ENCODE measurements at places on chromosomes 3 and 15. TPM values are rescaled to one million over a fixed set of nuclear protein-coding genes. Genes with fewer than 3 reads are reported as not detected.
A peak's percentile ranks its signal among the peaks of the same experiment; 100 is the strongest.

Gene PLAAT1
- total RNA-seq = not detected

Gene ACSBG1
- total RNA-seq = 0.52 TPM

Gene ACVR2B
- total RNA-seq = 10.4 TPM

Gene GRM7
- total RNA-seq = not detected

Gene CADPS
- not detected for total RNA-seq

Gene NANOGP8
- not detected for total RNA-seq

Gene CLSTN2
- total RNA-seq = not detected

Gene PRKAR2A
- 38.8 TPM for total RNA-seq

Gene CHSY1
- total RNA-seq = 76.3 TPM

DNA sequence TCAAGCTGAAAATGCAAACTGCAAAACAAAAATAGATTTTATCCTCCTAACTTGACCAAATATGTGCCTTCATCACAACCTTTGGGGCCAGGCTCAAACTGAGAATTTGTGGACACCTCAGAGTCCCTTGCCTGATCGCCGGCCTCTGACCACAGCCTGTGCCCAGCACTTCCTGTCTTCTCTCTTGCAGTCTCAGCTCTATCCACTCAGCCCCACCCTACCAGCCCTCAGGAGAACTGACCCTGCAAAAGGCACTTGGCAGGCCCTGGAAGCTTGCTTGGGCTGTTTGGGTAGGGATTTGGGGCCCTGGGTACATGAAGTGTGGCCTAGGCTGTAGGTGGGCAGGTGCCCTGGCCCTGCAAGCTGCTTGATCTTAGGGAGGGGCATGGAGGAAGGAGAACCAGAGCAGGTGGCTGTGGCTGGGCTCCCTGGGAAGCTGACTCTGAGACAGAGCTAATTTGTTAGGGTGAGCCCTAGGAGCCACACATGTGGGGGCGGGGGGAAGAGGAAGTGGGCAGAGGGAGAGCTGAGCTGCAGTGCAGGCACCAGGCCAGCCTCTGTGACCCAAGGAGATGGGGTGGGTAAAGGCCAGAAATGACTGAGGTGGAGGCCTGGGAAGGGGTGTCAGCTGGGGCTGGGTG lies 8.6 kb downstream of the CLEC3B start:
- DNase-seq = peak; percentile 13

DNA sequence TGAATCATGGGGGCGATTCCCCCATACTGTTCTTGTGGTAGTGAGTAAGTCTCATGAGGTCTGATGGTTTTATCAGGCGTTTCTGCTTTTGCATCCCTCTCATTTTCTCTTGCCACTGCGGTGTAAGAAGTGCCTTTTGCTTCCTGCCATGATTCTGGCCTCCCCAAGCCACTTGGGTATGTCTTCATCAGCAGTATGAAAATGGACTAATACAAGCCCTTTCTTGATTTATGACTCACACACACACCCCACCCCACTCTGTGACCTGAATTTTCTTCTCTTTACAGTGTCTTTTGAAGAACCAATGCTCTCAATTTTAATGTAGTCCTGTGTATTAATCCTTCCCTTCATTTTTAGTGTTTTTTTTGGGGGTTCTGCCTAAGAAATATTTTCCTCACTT lies 244.8 kb downstream of the PLCL2 start:
- DNase-seq = no peak

- no peak for DNase-seq
Observed at GRCh38 chr3:34851137-34851536, 788.2 kb upstream of the ARPP21 start.

- no peak for DNase-seq
Observed at GRCh38 chr3:143464850-143465249, 345.3 kb downstream of the CHST2 start.

- no peak for DNase-seq
Observed at GRCh38 chr3:150216041-150216811, 191.9 kb upstream of the TSC22D2 start.

DNA sequence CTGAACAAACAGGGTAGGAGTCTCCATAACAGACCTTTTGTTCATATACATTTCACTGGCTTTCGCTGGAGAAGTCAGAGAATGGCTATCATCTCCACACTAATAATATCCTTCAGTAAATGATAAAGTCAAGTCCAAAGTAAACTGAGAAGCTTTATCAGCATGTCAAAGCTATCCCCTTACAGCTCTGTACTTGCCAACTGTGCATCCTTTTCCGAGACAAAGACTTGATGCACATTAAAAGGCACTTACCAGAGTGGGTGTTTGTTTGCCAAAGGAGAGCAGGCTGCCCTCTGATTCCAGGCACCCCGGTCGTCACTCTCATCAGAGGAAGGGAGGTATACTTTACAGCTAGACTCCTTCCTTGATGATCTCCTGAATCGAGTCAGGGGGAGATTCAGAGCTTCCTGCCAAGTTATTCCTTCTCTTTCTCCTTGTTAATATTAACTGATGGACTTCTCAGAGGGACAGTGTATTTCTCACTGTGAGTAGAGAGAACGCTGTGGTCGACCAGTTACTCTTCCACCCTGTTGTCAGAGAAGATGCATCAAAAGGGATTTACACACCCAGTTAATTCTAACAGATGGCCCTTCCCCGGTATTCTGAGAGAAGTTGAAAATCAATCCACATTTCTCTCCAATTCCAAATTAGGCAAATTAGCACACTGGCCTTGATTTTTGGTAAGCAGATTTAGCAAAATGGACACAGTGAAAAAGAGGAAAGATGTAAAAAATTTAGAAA lies 504.7 kb upstream of the NR2F2 start:
- DNase-seq = no peak

GRCh38 chr15:33194237-33194636 lies 277 bp downstream of the FMN1 start:
- no peak for DNase-seq

DNA sequence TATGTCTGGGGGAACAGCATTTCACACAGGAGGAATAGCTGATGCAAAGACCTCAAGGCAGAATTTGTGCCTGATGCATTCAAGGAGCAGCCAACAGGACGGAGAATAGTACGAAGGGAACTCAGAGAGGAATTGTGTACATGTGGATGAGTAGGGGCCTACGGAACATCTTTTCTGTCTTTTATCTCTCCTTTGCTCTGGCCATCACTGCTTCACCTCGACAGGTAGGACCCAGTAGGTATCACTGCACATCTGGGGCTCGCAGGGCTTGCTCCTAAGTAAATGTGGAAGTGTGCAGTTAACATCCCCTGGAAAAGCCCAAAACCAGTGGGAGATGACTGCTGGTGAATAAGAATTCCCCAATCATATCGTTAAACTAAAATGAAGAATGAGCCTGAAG lies 56.4 kb upstream of the POU1F1 start:
- DNase-seq = no peak

GRCh38 chr3:13088028-13089006 lies 15.1 kb upstream of the IQSEC1 start:
- no peak for DNase-seq

GRCh38 chr15:58348095-58348812 lies 83.5 kb upstream of the LIPC start:
- DNase-seq = no peak

DNA sequence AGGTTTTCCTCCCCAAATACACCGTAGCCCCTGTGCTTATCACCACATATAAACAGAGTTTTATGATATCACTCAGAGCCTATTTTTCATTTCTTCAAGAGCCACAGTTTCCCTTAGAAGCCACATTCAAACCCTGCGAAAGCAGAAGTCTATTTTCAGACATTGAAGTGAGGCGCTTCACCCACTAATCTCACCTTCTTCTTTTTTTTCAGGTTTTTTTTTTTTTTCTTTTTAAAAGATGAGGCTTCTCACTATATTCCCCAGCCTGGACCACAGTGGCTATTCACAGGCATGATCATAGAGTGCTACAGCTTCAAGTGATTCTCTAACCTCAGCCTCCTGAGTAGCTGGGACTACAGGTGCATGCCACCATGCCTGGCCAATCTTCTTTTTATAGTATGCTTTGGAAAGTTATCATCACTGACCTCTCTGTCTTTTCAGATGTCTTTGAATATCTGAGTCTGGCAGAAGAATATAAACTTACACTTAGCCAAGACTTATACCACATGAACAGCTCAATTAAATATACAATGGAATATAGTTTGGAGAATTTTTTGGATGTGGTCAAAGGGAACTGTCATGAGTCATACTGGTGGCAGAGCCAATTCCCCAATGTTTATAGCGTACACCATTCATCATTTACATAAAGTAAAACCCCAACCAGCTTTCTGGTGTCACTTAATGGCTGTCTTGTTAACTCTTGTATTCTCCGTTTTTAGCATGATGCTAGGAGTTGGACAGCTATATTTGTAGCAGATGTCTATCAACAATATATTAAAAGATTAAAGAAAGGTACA lies 59.7 kb upstream of the CCDC50 start:
- DNase-seq = no peak

DNA sequence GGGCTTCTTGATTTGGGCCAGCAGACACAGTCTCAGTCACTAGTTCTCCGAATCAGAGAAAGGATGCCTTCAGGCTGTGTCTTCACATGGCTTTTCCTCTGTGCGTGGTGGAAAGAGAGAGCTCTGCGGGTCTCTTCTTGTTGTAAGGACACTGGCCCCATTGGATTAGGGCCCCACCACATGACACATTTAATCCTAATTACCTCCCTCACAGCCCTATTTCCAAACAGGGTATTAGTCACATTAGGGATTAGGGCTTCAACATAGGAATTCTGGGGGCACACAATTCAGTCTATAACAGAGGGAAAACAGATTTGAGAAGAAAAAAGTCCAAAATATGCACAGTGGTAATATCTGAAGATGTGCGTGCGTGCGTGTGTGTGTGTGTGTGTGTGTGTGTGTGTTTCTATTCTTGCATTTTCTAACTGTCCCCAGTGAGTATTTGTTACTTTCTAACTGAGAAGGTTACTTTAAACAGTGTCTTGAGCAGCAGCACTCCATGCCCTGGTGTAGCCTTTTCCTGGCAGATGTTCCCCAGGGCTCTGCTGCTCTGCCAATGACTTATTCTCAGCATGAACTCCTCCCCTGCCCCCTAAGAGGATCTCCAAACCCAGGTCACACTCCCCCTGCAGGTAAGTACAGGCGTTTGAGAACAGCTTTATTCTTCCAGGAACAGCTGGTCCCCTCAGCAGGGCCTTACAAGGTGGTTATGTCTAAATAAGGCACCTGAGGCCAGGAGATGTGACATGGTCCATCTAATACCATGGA lies 72.9 kb downstream of the RPL39L start:
- DNase-seq = peak; percentile 29

DNA sequence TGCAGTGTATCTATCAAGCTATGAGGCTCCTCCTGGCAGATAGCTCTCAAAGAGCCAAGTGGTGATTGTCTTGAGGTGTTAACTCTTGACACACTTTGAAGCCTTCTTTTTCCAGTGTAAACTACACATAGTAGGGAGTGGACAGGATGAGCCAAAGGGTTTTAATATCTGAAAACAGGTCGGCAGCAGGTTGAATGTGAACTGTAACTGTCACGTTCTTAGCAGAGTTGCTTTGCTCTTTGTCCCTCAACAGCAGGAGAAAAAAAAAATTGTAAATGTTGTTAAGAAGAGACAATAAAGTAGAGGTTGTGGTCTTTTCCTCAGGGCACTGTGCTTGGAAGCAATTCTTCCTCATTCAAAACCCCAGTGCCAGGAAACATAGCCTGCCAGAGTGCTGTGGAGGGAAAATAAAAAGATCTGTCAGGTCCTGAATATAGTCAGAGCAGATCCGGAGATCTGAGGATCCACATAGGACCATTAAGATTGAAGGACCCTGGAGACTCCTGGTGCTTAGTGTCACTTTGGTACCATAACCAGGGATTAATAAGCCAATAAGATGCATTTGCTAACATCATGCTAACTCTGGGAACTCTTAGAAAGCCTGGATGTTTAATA lies 229.7 kb downstream of the NAALADL2 start:
- no peak for DNase-seq

DNA sequence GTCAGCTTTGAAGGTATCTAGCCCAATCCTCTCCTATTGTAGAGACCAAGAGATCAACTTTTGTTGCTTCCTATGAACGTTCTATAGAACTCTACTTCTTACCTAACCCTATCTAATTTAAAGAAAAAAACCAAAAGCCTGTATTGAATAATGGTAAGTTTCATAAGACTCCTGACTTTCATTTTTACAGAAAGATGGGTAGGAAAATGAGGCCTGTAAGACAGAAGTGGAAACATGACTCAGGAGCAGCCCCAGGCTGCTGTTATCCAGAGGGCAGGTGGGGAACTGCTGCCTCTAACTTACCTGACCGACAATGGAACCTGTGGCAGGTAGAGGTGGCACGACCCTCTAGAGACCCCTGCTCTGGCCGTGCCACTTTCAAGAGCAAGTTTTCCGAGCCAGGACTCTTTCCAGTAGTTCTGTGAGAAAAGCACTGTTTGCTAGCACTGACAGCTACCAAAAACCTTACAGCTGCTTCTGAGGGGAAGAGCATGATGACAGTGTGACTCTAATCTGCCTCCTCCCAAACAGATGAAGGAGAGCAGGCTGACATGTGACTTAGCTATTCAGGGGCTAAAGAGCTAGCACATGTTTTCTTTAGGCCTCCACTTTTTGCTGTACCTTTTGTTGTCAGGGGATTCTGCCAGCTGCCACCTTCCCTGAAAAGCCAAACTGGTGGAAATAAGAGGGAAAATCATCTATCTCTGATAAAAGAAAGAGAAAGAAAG lies 17.5 kb downstream of the POPDC2 start:
- DNase-seq = no peak

GRCh38 chr3:177262396-177262795 lies 65.1 kb upstream of the TBL1XR1 start:
- DNase-seq = no peak

GRCh38 chr15:42577514-42578031 lies 2.2 kb downstream of the STARD9 start:
- no peak for DNase-seq

GRCh38 chr3:3038201-3038991 lies 71.8 kb downstream of the IL5RA start:
- DNase-seq = no peak

DNA sequence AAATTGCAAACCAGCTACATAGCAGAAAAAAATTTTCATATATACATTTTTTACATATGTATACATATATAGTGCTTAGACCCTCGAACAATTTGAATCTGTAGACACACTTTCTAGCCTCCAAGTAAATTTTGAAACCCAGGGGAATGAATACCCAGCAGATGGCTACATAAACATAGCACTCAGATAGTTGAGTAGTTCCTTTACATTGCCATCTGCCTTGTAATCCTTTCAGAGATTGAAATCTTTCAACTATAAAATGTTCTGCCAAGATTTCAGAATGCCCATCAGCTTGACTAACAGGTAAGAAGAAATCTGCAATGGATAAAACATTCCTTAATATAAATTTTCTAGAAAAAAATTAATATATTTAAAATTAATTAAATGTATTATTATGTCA lies 1333.5 kb upstream of the CADM2 start:
- DNase-seq = no peak
